ENCODE measurements at places on chromosomes 13 and 19.

DNA sequence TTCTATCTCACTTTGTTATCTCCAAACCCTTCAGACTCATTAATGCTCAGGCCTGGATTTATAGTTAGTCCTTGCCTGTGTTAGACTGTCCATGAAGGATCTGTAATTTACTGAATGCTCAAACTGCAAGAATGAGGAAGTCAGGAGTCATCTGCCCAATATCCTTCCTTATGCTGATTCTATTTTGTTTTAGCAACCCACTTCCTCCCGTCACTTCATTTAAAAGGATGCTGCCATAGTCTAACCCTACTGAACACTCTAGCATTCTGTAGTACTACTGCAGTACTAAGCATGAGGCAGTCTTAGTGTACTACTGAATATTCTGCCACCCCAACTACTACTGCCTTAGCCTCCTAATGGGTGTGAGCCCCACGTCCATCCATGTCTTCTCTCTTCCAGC, 1.5 kb downstream of the FCAR start:
- no peak for DNase-seq

DNA sequence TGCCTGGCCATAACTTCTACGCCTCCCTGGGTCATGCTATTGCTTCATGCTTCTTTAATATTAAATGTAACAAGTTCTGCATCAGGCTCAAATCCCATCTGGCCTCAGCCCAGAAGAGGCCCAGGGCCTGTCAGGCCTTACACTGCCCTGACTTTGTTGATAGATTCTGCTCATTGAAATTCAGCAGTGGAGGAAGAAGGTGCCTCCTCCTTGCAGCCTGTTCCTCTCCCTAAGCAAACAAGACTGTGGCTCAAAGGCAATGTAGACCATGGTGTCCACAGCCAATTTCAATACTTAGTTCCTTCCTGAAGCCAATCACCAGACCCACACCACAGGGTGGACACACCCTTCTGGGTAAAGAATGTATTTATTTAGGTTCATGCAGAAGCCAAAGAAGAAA, 59.4 kb downstream of the LACC1 start:
- no peak for DNase-seq

DNA sequence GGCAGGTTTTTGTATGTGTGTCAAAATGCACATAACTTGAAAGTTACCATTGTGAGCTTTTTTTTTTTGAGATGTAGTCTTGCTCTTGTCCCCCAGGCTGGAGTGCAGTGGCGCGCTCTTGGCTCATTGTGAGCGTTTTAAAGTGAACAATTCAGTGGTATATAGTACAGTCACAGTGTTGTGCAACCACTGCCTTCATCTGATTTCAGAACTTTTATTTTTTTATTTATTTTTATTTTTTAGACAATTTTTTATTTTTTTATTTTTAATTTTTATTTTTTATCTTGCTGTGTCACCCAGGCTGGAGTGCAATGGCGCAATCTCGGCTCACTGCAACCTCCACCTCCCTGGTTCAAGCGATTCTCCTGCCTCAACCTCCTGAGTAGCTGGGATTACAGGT, 15.0 kb downstream of the SLC25A42 start:
- DNase-seq, result no peak

GRCh38 chr19:45790942-45791341, 1.7 kb downstream of the DMWD start:
- DNase-seq, result no peak

DNA sequence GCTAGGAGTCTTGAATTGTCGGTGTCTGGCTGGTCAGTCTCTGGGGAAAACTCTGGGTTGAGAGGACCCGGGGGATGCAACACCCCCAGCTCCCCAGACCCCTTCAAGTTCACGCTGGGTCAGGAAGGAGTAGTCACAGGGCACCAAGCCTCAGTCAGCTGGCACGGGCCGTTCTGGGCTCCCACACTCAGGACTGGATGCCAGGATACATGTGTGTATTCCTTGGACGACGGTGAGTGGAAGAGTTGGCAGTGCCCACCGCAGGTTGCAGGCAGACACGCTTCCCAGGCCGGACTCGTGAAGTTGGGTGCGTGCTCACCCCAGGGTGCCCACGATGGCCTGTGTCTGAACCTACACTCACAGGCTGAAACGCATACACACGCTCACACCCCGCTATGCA, 5.5 kb downstream of the GADD45B start:
- no peak for DNase-seq

- no peak for DNase-seq
Observed at GRCh38 chr19:17687141-17687856, 855 bp downstream of the UNC13A start.

- DNase-seq, result no peak
Observed at GRCh38 chr19:30202060-30202600, 170.1 kb upstream of the ZNF536 start.

DNA sequence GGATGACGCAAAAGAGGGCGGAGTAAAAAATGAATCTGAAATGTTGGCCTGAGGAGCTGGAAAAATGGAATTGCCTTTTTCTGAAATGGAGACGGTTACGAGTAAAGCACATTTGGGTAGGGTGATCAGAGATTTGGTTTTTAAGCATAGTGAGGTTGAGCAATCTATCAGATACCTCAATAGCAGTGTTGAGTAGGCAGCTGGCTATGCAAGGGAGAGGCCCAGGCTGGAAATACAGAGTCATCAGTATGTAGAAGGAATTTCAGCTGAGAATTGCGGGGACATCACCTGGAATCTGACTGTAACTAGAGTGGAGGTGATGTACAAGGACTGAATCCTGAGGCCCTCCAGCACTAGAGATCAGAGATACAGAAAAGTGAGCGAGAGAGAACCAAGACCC, 224.8 kb downstream of the LMO7 start:
- DNase-seq, result no peak

- DNase-seq, result peak; percentile 47
Observed at GRCh38 chr19:45615795-45616703, 14.0 kb upstream of the GPR4 start.

- DNase-seq, result peak; percentile 38
Observed at GRCh38 chr19:45767410-45767880, 1.6 kb downstream of the SIX5 start.

DNA sequence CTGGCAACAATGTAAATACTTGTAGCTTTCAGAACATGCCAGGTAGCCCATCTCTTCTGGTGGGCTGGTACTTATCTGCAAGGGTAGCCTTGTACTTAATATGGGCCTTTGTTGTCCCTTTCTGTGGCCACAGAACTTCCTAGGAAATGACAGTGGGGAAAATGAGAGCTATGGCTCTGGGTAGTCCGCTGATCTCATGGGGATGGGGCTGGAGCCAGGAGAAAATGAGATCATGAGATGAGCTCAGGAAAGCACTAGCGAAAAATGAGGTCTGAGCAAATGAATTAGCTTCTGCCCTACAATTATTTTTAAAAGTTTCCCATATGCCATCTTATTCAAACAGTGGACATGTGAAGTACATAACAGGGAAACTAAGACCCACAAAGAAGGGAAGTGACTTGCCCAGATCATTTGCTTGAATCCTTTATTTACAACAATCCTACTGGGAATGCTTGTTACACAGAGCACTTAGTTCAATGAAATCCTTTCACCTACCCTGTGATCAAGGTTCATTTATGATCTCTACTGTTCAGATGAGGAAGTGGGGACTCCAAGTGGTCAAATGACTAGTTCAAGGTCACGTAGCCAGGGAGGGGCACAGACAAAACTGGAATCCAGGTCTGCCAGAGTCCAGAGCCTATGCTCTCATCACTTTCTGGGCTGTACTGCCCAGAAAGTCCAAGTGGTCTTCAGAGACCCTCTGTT, 87.1 kb downstream of the PTPRS start:
- no peak for DNase-seq

GRCh38 chr19:1556390-1557070, 11.6 kb downstream of the MEX3D start:
- no peak for DNase-seq

DNA sequence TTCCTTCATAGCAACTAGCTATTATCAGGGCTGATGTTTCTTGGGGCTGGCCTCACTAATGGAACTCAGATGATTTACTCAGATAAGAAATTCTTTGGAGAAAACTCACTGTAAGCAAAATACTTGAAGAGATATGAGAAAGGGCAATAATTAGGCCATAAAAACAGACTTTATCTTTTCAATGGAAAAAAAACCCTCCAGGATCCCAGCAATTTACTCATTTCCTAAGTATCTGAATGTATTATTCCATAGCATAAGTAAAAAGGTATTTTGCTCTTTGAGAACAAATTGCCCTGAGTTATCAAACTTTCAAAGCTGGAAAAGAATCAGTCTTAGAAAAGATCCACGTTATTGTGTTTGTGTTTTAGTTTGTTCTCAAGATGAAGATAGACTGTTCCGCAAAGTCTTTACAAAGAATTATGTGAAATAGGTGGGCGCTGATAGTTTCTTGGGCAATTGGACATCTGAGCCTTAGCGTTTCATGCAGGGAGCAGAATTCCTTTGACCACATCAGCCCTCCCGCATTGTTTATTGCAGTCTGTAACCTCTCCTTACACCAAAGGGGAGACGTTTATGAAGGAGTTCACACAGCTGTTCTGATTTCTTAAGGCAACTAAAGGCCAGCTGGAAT, 29.1 kb upstream of the CSNK1A1L start:
- no peak for DNase-seq

DNA sequence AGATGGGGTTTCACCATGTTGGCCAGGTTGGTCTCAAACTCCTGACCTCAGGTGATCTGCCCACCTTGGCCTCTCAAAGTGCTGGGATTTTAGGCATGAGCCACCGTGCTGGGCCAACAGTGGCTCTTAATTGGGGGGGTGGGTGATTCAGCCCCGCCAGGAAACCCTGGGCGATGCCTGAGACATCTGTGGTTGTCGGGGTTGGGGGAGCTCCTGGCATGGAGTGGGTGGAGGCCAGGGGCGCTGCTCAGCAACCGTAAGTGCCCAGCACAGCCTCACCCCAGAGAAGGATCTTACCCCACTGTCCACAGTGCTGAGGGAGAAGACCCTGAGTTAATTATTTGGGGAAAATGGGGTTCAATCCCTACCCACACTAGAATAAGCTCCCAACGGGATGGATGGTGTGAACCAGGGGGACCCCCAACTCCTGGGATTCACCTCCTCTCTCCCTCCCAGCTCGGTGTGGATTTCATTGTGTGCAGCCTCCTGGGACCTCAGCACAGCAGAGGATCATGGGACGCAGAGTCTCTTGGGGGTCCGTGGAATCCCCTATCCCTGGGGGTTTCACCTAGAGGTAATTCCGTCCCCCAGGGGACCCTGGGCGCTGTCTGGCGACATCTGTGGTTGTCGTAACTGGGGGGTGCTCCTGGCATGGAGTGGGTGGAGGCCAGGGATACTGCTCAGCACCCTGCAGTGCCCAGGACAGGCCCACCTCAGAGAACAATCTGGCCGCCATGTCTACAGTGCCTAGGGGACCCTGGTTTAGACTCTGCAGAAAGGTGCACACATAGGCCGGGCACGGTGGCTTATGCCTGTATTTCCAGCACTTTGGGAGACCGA, 68.9 kb downstream of the GADD45B start:
- no peak for DNase-seq

DNA sequence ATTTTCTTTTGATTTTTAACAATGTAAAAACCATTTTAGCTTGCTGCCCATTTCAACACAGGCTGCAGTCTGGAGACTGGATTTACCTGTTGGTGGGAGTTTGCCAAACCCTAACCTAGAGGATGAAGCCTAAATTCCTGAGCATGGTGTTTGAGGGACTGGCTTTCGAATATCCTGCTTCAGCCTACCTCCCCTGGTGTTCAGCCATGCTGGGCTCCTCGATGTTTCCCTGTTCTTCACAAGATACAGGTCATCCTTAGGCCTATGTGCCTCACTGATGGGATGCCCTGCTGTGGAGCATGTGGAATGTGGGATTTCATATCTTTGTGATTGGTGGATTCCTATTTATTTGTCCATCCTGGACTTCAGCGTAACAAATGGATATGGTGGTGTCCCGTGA, 20.4 kb upstream of the ERCC5 start:
- DNase-seq, result no peak

- DNase-seq, result peak; percentile 88
Observed at GRCh38 chr19:36915992-36916830, at the start of the genes ZNF568 and ZNF829. Gene ZNF568 (plus strand): TSS chr19:36916332. CDS start chr19:36922771, 6,439 bp downstream. Gene ZNF829 (minus strand): TSS chr19:36916291. CDS start chr19:36915167, 1,124 bp downstream.

DNA sequence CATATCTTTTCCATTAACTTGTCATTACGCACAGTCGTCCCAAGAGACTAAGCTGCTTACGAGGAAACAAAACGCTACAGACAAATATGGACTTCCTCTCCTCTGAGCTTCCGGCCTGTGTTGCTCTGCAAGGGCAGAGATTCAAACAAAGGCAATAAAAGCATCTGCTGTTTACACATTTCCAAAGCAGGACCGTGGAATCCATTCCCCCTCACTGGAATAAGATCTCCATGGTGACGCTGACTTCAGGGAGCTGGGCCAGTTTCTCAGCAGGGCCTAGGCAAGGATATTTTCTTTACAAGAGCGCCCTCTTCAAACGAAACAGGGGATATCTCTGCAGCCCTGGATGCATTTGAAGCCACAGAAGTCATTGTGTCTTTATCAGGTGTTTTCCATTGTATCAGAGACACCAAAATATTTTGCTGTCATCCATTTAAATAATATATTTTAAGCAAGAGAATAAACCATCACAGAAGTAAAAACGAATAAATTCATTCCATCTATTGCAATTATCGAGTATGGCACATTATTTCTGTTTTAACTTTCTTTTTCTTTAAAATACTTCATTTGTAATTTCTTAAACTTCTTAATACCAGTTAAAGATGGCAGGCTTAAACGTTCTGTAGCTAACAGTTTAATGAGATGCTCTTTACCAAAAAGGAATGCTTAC, 177.5 kb downstream of the DCLK1 start:
- peak; percentile 57 for DNase-seq

DNA sequence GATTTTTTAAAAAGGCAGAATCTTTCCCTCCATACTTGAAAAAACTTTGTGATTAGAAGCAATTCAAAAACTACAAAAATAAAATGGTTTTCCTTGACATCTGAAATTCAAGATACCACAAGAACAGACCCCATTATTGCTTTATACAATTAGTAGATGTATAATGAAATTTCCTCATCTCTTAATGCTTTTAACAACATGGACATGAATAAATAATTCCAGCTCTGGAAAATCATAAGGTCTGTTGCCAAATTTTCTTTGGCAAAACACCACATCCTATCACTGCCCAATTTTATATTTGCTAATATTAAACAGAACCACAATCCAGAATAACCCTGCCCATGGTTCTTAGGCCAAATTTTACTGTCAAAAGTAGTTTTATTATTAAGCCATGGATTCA, 1543.6 kb upstream of the MIR17HG start:
- DNase-seq, result no peak

- DNase-seq, result no peak
Observed at GRCh38 chr13:31675440-31675953, 63.8 kb upstream of the RXFP2 start.
